Sigmoid colon (tissue), 7 donors: ENCODE measurements at places on chromosomes 13 and 19. TPM values are rescaled to one million over a fixed set of nuclear protein-coding genes. Genes with fewer than 3 reads are reported as not detected.

DNA sequence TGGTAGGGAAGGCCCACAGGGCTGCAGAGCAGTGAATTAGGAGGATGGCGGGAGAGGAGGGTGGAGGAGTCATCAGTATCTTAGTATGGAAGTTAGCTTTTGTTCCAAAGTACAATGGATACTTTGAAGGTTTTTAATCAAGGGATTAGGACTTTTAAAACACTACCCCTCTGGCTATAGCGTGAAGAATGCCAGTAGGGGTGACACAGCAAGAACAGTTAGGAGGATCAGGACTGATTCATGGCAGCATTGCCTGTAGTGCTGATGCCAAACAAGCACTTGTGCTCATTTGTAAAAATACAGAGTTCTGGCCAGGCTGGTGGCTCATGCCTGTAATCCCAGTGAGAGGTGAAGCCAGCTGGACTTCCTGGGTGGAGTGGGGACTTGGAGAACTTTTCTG is 46.2 kb downstream of the SKA3 start:
- no peak for DNase-seq

GRCh38 chr19:2602391-2603181 is 99.9 kb downstream of the GNG7 start:
- DNase-seq, result peak; percentile 98
- H3K4me3 ChIP-seq, result peak overlapping the region; percentile 42
- H3K27ac ChIP-seq, result peak overlapping the region; percentile 93
- H3K27me3 ChIP-seq, result no peaks in the 10 kb centered on the region

DNA sequence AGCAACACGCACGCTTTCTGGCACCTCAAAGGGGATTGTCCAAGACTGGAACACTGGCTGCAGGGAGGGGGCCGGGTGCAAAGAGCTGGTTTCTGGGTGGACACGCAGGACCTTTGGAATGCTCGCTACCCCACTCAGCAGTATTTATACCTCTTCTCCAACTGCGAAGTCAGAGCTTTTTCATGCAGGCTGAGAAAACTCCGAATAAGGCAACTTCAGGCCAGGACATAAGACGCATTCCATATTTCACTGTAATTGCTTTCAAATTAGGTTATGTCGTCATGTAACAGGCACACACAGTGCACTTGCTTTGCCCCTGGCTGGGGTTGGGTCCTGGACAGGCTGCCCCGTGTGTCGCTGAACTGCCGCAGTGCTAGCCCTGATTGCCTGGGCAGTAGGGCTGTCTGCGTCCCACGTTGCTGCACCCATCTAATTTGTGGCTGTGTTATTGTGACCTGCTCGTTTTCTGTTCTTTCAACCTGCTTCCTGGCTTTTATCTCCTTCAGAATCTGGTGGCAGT is 44.5 kb downstream of the ACTN4 start:
- H3K27me3 ChIP-seq, result no peaks in the 10 kb centered on the region
- peak; percentile 94 for DNase-seq
- H3K4me1 ChIP-seq, result peaks cover 85% of the 10 kb centered on the region
- peak overlapping the region; percentile 96 for H3K27ac ChIP-seq
- no peak overlapping the region for H3K4me3 ChIP-seq

- no peak overlapping the region for H3K4me3 ChIP-seq
- peaks cover 37% of the 10 kb centered on the region for H3K4me1 ChIP-seq
- no peaks in the 10 kb centered on the region for H3K27me3 ChIP-seq
- no peaks in the 10 kb centered on the region for H3K36me3 ChIP-seq
- DNase-seq, result no peak
- no peak overlapping the region for H3K27ac ChIP-seq
Measured at GRCh38 chr13:94389604-94390351, 89.7 kb downstream of the DCT start.

DNA sequence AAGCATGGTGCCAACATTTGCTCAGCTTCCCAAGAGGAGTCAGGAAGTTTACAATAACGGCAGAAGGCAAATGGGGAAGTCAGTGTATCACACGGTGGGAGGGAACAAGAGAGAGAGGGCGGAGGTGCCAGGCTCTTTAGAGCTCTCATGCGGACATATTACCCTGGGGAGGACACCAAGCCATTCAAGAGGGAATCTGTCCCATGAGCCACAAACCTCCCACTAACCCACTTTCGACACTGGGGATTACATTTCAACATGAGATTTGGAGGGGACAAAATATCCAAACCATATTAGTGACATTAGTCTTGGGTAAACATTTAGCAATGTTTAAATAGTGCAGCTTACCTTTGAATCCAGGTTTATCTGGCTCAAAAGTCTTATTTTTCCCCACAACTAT is 69.9 kb downstream of the SLAIN1 start:
- H3K36me3 ChIP-seq, result no peaks in the 10 kb centered on the region
- H3K27me3 ChIP-seq, result no peaks in the 10 kb centered on the region
- H3K4me3 ChIP-seq, result no peak overlapping the region
- H3K27ac ChIP-seq, result no peak overlapping the region

GRCh38 chr19:13398780-13399726 is 107.2 kb downstream of the CACNA1A start:
- H3K4me1 ChIP-seq, result no peaks in the 10 kb centered on the region
- DNase-seq, result no peak
- H3K27ac ChIP-seq, result no peak overlapping the region
- H3K27me3 ChIP-seq, result peaks cover 15% of the 10 kb centered on the region
- no peaks in the 10 kb centered on the region for H3K36me3 ChIP-seq

The GRIK5 gene
- 23.3 TPM for total RNA-seq

DNA sequence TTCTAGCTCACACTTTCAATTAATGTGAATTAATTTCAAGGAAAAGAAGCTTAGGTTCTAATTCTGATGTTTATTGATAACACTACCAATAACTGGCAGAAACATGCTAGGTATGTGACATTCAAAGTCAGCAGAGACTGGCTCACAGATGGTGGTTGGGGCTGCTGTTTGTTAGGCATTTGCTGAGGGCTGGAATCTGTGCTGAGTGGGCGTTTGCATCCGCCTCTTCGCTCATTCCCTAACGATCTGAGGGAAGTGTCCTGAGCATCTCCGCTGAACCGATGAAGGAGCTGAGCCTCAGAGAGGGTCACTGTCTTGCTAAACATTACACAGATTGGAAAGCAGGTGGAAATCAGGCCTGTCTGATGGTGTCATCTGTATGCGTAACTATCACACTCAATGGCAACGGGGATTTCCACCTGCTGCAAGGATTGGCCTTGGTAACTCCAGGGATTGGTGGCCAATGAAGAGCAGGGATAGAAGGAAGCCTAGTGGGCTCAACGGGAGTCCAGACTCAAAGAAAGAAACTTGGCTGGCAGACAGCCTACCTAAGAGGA is 338.9 kb downstream of the TEX29 start:
- H3K4me1 ChIP-seq, result no peaks in the 10 kb centered on the region
- no peaks in the 10 kb centered on the region for H3K27me3 ChIP-seq
- no peaks in the 10 kb centered on the region for H3K36me3 ChIP-seq
- H3K27ac ChIP-seq, result no peak overlapping the region
- H3K4me3 ChIP-seq, result no peak overlapping the region
- DNase-seq, result no peak

- no peak overlapping the region for H3K4me3 ChIP-seq
- no peak for DNase-seq
- no peaks in the 10 kb centered on the region for H3K36me3 ChIP-seq
- H3K27ac ChIP-seq, result no peak overlapping the region
Measured at GRCh38 chr13:41494202-41494601, 36.9 kb downstream of the RGCC start.

GRCh38 chr13:44249431-44249836 is 124.2 kb upstream of the SERP2 start:
- H3K27ac ChIP-seq, result peak overlapping the region; percentile 80
- no peaks in the 10 kb centered on the region for H3K36me3 ChIP-seq
- H3K4me3 ChIP-seq, result no peak overlapping the region
- peak; percentile 91 for DNase-seq
- no peaks in the 10 kb centered on the region for H3K27me3 ChIP-seq

DNA sequence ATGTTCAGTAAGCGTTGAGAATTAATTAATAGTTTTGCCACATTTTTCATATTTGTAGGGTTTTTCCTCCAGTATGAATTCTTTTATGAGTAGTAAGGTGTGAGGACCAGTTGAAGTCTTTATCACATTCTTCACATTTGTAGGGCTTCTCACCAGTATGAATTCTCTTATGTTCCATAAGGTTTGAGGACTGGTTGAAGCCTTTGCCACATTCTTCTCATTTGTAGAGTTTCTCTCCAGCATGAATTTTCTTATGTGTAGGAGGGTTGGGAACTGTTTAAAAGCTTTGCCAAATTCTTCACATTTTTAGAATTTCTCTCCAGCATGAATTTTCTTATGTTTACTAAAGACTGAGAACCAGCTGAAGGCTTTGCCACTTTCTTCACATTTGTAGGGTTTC is 40.3 kb downstream of the ZNF208 start:
- H3K27me3 ChIP-seq, result no peaks in the 10 kb centered on the region
- no peaks in the 10 kb centered on the region for H3K4me1 ChIP-seq
- peaks cover 12% of the 10 kb centered on the region for H3K36me3 ChIP-seq
- no peak overlapping the region for H3K4me3 ChIP-seq
- no peak for DNase-seq
- no peak overlapping the region for H3K27ac ChIP-seq
